ENCODE measurements at places on chromosomes 1 and 21. TPM values are rescaled to one million over a fixed set of nuclear protein-coding genes. Genes with fewer than 3 reads are reported as not detected.

Gene RAP1GAP
- 0.18 TPM for total RNA-seq

Gene LIPI
- not detected for total RNA-seq

Gene FCRL5
- 0.76 TPM for total RNA-seq

Gene FAAP20
- total RNA-seq = 56.7 TPM

Gene PADI3
- not detected for total RNA-seq

Gene ELF3
- total RNA-seq = 2.2 TPM

Gene CLIC6
- total RNA-seq = 0.10 TPM

Gene JAK1
- total RNA-seq = 288 TPM

Gene SPTA1
- total RNA-seq = not detected

Gene APCS
- total RNA-seq = not detected

Gene MYOC
- not detected for total RNA-seq

Gene GBP3
- 44.9 TPM for total RNA-seq

Gene AGPAT3
- total RNA-seq = 77.2 TPM

Gene IFNAR2
- 80.1 TPM for total RNA-seq

Gene CELA2A
- 1.3 TPM for total RNA-seq

Gene EFCAB14
- total RNA-seq = 83.9 TPM

Gene SDF4
- 98.6 TPM for total RNA-seq

Gene TSSK3
- 0.65 TPM for total RNA-seq

Gene LCE6A
- total RNA-seq = not detected

Gene SMIM1
- 4.2 TPM for total RNA-seq

Gene PADI2
- total RNA-seq = 0.23 TPM

Gene OR2T11
- not detected for total RNA-seq

Gene PTGFRN
- 0.53 TPM for total RNA-seq

Gene OR2L8
- not detected for total RNA-seq

Gene SELL
- 307 TPM for total RNA-seq

Gene DISP3
- total RNA-seq = 0.95 TPM

Data from T-cell (primary cell).